ENCODE measurements at places on chromosomes 1 and 21. TPM values are rescaled to one million over a fixed set of nuclear protein-coding genes. Genes with fewer than 3 reads are reported as not detected.

- H3K27me3 ChIP-seq = no peaks in the 10 kb centered on the region
- H3K36me3 ChIP-seq = peaks cover 94% of the 10 kb centered on the region
- H3K4me3 ChIP-seq = no peak overlapping the region
- DNase-seq = no peak
- H3K4me1 ChIP-seq = no peaks in the 10 kb centered on the region
- no peak overlapping the region for H3K27ac ChIP-seq
Observed at GRCh38 chr1:21687081-21687529, 17.9 kb upstream of the RAP1GAP start.

DNA sequence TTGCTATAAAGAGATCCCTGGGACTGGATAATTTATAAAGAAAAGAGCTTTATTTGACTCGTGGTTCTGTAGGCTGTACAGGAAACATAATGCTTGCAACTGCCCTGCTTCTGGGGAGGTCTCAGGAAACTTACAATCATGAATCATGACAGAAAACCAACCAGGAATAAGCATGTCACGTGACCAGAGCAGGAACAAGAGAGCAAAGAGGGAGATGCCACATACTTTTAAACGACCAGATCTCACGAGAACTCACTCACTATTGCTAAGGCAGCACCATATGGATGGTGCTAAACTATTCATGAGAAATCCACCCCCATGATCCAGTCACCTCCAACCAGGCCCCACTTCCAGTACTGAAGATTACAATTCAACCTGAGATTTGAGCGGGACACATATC is 49.8 kb upstream of the RCC1 start:
- no peaks in the 10 kb centered on the region for H3K27me3 ChIP-seq
- DNase-seq = no peak
- no peak overlapping the region for H3K27ac ChIP-seq
- peaks cover 23% of the 10 kb centered on the region for H3K36me3 ChIP-seq

GRCh38 chr1:56191369-56191768 is 388.0 kb downstream of the PLPP3 start:
- no peak for DNase-seq
- H3K27ac ChIP-seq = no peak overlapping the region
- H3K27me3 ChIP-seq = no peaks in the 10 kb centered on the region
- no peak overlapping the region for H3K4me3 ChIP-seq
- no peaks in the 10 kb centered on the region for H3K36me3 ChIP-seq
- H3K4me1 ChIP-seq = no peaks in the 10 kb centered on the region

- H3K4me3 ChIP-seq = no peak overlapping the region
- H3K36me3 ChIP-seq = no peaks in the 10 kb centered on the region
- H3K27me3 ChIP-seq = no peaks in the 10 kb centered on the region
- no peak for DNase-seq
- no peaks in the 10 kb centered on the region for H3K4me1 ChIP-seq
- H3K27ac ChIP-seq = no peak overlapping the region
Observed at GRCh38 chr1:68551459-68551858, 54.6 kb upstream of the DEPDC1 start.

GRCh38 chr1:108595507-108595906 is 35.6 kb downstream of the EEIG2 start:
- no peaks in the 10 kb centered on the region for H3K36me3 ChIP-seq
- no peak overlapping the region for H3K27ac ChIP-seq
- no peak overlapping the region for H3K4me3 ChIP-seq
- DNase-seq = no peak
- H3K27me3 ChIP-seq = no peaks in the 10 kb centered on the region
- H3K4me1 ChIP-seq = peaks cover 77% of the 10 kb centered on the region

GRCh38 chr1:197637406-197637805 is 137.9 kb downstream of the DENND1B start:
- H3K27me3 ChIP-seq = no peaks in the 10 kb centered on the region
- H3K4me1 ChIP-seq = no peaks in the 10 kb centered on the region
- no peak for DNase-seq
- no peak overlapping the region for H3K27ac ChIP-seq
- H3K4me3 ChIP-seq = no peak overlapping the region

GRCh38 chr1:231605149-231606100 is 21.2 kb upstream of the DISC1 start:
- no peak for DNase-seq
- no peak overlapping the region for H3K27ac ChIP-seq
- no peaks in the 10 kb centered on the region for H3K36me3 ChIP-seq
- H3K4me1 ChIP-seq = peaks cover 15% of the 10 kb centered on the region
- H3K27me3 ChIP-seq = no peaks in the 10 kb centered on the region

GRCh38 chr1:23211955-23212354 is 5.3 kb downstream of the HTR1D start:
- H3K27ac ChIP-seq = no peak overlapping the region
- H3K36me3 ChIP-seq = no peaks in the 10 kb centered on the region
- H3K27me3 ChIP-seq = peaks cover 16% of the 10 kb centered on the region
- DNase-seq = no peak

DNA sequence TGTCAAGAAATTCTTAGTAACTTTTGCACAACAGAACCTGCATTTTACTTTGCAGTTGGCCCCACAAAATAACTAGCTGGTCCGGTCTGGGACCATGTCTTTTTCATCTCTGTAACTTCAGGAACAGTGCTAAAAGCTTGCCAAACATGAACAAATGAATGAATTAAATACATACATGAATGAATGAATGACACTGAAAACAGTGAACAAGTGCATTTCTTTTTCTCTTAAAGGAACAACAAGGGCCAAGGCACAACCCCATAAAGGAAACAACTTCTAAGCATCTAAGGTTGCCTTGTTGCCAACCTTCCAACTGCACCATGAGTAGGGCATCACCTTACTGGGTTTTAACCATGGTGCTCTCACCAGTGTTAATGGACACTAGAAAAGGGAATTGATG is 534.4 kb upstream of the PKN2 start:
- no peaks in the 10 kb centered on the region for H3K4me1 ChIP-seq
- H3K27ac ChIP-seq = no peak overlapping the region
- DNase-seq = no peak

DNA sequence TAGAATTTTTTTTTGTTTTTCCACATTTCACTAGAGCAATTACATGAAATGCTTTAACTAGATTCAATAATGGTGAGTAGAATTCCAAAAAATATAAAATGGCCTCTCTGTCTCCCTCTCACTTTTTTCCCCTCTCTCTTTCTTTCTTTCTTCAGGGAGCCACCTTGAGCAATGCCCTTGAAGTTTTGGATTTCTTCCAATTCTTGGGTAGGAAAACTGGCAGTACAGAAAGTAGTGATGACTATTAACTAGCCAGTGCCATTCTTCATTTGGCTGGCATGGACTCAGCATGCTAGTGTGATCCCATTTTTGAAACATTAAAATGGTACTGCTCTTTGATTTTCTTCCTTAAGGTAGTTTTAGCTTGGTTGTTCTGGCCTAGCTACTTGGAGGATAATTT is 4.5 kb upstream of the FNBP1L start:
- no peaks in the 10 kb centered on the region for H3K4me1 ChIP-seq
- no peak overlapping the region for H3K4me3 ChIP-seq
- peaks cover 9% of the 10 kb centered on the region for H3K27me3 ChIP-seq
- peak; percentile 20 for DNase-seq
- H3K36me3 ChIP-seq = no peaks in the 10 kb centered on the region

GRCh38 chr1:223727541-223727940 is 15.2 kb downstream of the CAPN2 start:
- H3K4me3 ChIP-seq = no peak overlapping the region
- no peak for DNase-seq
- peaks cover 36% of the 10 kb centered on the region for H3K36me3 ChIP-seq
- peak overlapping the region; percentile 74 for H3K27ac ChIP-seq

DNA sequence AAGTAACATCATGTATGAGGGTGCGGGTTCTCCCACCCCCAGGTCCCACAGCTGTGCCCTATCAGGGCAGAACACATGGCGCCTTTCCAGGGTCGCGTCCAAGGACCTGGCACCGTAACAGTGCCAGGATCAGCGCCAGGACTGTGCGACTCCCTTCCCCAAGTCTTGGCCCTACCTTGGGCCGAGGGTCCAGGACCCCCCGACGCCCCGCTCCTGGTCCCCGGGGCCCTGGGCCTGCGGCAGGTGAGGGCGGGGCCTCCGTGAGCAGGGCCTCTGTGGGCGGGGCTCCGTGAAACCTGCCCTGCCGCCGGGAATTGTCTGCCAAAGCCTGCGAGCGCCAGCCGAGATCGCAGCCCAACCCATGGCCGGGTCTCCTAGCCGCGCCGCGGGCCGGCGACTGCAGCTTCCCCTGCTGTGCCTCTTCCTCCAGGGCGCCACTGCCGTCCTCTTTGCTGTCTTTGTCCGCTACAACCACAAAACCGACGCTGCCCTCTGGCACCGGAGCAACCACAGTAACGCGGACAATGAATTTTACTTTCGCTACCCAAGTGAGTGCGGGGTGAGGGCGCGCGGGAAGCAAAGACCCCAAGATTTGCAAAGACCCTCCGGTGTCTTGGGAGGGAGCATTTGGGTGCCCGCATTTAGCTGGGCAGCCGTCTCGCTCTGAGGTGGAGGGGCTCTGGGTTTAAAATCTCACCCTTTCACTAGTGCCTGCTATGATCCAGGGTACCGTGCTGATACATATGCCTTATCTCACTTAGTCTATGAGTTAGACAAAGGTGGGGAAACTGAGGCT is at the start of gene RHBG:
Gene RHBG (plus strand): TSS at position 323 of the 796 bp plus-strand sequence. CDS start 39 bp downstream, at position 362.
- H3K27ac ChIP-seq = peak within 1 kb of the TSS; percentile 45
- peak; percentile 85 for DNase-seq
- H3K4me3 ChIP-seq = peak within 1 kb of the TSS; percentile 46
- H3K36me3 ChIP-seq = no peaks in the 10 kb centered on the region
- peaks cover 15% of the 10 kb centered on the region for H3K27me3 ChIP-seq

DNA sequence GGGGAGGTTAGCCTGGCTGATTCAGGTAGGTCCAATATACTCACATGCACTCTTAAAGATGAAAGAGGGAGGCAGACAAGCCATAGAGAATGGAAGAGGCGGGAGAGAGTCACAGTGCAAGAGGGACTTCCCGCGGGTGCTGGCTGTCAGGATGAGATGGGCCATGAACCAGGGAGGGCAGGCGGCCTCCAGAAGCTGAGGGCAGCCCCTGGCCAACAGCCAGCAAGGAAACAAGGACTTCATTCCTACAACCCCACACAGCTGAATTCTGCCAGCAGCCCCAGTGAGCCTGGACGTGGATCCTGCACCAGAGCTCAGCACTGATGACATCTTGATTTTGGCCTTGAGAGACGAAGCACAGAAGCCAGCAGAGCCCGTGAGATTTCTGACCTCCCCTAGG is 15.1 kb upstream of the B3GALT5 start:
- DNase-seq = no peak
- no peaks in the 10 kb centered on the region for H3K4me1 ChIP-seq
- no peak overlapping the region for H3K4me3 ChIP-seq
- no peak overlapping the region for H3K27ac ChIP-seq
- no peaks in the 10 kb centered on the region for H3K36me3 ChIP-seq

DNA sequence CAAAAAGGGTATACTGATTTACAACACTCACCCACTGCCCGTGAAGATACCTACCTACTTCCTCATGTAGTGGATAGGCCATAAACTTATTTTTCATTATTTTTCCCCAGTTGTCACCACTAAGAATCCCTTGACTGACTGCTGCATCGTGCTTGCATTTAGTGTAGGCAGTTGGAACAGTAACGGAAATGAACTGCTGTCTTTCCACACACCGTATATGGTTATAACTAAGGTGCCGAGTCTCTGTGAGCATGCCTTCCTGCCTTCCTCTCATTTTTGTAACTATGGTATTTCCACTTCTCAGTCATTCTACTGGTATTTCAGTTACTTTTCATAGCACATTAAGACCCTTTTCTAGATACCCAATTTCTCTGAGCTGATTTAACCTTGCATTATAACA is 36.4 kb downstream of the SLC35F3 start:
- no peak for DNase-seq
- no peak overlapping the region for H3K27ac ChIP-seq
- H3K27me3 ChIP-seq = peaks cover 8% of the 10 kb centered on the region

- H3K27ac ChIP-seq = no peak overlapping the region
- H3K4me1 ChIP-seq = no peaks in the 10 kb centered on the region
- no peak overlapping the region for H3K4me3 ChIP-seq
- no peaks in the 10 kb centered on the region for H3K36me3 ChIP-seq
- DNase-seq = no peak
Observed at GRCh38 chr1:58304346-58304975, 242.1 kb downstream of the OMA1 start.

GRCh38 chr1:205676002-205676401 is 4.3 kb downstream of the SLC45A3 start:
- H3K4me1 ChIP-seq = peaks cover 39% of the 10 kb centered on the region
- peak; percentile 54 for DNase-seq
- no peaks in the 10 kb centered on the region for H3K36me3 ChIP-seq

DNA sequence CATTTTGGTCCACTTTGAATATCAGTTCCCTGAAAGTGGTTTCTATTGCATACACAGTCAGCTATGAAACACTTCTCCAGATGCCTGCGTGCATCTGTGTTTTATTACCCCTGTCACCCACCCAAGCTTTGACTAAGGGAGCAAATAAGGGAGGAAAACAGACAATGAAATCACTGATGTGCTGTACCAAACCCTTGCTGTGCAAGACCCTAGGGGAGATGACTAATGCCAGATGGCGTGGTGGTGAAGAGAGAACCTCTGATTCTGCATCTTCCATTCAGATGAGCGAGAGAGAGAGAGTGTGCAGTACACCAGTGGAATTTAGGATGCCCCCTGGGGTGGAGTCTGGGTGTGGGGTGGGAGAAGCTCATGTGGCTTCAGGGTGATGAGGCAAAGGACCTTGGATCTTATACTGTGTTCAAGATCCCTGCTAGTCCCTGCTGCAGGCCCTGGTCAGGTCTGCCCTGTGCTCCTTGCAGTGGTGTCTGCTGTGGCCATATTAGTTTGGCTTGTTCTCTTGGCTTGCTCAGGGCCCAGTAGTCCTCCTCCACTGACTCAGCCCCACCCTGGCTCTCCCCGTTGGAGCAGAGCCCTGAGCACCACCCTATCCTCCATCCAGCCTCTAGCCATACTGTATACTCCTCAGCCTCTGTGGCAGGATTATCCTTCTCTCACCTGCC is 18.5 kb downstream of the CLCA1 start:
- H3K4me1 ChIP-seq = no peaks in the 10 kb centered on the region
- H3K4me3 ChIP-seq = no peak overlapping the region
- no peak overlapping the region for H3K27ac ChIP-seq
- no peaks in the 10 kb centered on the region for H3K36me3 ChIP-seq

DNA sequence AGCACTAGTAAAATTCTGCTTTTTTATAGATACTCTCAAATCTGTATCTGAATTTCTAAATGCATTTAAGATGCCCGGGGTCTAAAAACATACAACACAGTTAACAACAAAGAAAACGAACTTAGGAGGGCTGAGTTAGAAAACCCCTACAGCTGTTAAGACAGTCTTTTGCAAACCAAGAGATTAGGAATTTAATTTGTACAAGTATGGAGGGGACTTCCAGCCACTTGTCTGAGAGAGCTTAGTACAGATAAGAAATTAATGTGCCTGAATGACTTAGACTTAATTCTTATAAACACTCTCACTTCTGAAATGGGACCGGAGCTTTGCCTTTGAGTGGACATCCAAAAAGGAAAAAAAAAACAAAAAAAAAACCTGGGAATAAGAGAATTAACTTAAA is 61.6 kb downstream of the SMYD3 start:
- H3K27me3 ChIP-seq = no peaks in the 10 kb centered on the region
- no peaks in the 10 kb centered on the region for H3K4me1 ChIP-seq
- H3K27ac ChIP-seq = no peak overlapping the region
- H3K36me3 ChIP-seq = no peaks in the 10 kb centered on the region

- peaks cover 36% of the 10 kb centered on the region for H3K36me3 ChIP-seq
- no peaks in the 10 kb centered on the region for H3K27me3 ChIP-seq
- peak; percentile 52 for DNase-seq
- peaks cover 67% of the 10 kb centered on the region for H3K4me1 ChIP-seq
- H3K27ac ChIP-seq = peak overlapping the region; percentile 99
Observed at GRCh38 chr1:226064816-226065248, 2.3 kb downstream of the H3-3A start.

Gene CLDN17
- not detected for total RNA-seq

Gene GJA8
- not detected for total RNA-seq

Gene FAM72A
- total RNA-seq = not detected

Gene TAS1R1
- not detected for total RNA-seq

Gene LRRC40
- total RNA-seq = 14.5 TPM

Gene ELAPOR1
- 84.3 TPM for total RNA-seq

Gene THAP3
- 16.7 TPM for total RNA-seq

Gene LGALS8
- 104 TPM for total RNA-seq

All from stomach (tissue), 19 donors.